ENCODE measurements at places on chromosomes 16 and 17.

GRCh38 chr16:23587726-23588125 is 8.4 kb downstream of the NDUFAB1 start:
- no peak for DNase-seq

DNA sequence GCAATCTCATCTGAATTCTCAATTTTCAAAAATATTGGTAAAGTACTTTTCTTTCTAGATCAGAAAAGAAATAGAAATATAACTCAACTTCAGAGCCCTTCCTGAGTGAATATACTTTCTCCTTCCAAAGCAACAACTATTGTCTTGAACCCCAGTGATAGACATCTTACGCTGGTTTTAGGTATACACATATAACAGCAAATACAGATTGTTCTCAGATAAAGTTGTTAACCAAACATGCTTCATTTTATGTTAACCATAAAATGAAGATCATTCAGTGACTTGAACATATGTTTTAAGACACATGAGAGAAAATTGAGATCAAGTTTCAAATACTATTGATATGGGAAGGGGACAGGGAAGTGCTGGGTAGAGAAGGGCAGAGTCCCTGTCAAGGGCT is 53.7 kb upstream of the C17orf78 start:
- no peak for DNase-seq

DNA sequence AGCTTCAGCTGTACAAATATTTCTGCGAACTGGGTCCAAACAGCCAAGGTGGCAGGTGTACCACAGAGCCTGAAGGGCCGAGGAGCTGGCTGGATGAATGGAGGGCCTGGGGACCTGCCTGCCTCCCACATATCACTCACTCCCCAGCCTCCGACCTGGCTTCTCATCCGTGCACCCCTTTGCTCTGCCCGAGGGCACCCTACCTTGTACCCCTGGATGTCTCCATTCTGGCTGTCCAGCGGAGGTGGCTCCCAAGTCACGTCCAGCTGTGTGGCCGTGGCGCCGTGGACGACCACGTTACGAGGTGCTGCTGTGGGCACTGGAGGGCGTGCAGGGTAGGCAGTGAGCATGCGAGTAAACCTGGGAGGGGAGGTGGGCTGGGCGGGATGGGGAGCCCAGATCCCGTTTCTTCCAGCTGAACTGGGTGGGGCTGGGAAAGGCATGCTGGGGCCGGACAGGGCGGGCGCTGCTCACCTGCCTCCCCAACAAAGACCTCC is 67.2 kb upstream of the CDC42EP4 start:
- DNase-seq = no peak

GRCh38 chr17:68602289-68602688 is 1.1 kb upstream of the FAM20A start:
- DNase-seq = no peak

- no peak for DNase-seq
Measured at GRCh38 chr16:10402975-10403374, 17.1 kb downstream of the ATF7IP2 start.

All from T-helper 17 cell (primary cell).